Panc1 (cell line): ENCODE measurements at places on chromosomes 3 and 15. TPM values are rescaled to one million over a fixed set of nuclear protein-coding genes. Genes with fewer than 3 reads are reported as not detected.

GABRA5 gene
- total RNA-seq: not detected

ZDHHC19 gene
- 0.33 TPM for total RNA-seq

PLEKHO2 gene
- 11.1 TPM for total RNA-seq

KCTD6 gene
- 18.3 TPM for total RNA-seq

EBLN2 gene
- total RNA-seq: 1.9 TPM

DUOXA2 gene
- total RNA-seq: not detected

NEDD4 gene
- 18.8 TPM for total RNA-seq

NOX5 gene
- 0.26 TPM for total RNA-seq
